ENCODE measurements at places on chromosomes 4 and X.

DNA sequence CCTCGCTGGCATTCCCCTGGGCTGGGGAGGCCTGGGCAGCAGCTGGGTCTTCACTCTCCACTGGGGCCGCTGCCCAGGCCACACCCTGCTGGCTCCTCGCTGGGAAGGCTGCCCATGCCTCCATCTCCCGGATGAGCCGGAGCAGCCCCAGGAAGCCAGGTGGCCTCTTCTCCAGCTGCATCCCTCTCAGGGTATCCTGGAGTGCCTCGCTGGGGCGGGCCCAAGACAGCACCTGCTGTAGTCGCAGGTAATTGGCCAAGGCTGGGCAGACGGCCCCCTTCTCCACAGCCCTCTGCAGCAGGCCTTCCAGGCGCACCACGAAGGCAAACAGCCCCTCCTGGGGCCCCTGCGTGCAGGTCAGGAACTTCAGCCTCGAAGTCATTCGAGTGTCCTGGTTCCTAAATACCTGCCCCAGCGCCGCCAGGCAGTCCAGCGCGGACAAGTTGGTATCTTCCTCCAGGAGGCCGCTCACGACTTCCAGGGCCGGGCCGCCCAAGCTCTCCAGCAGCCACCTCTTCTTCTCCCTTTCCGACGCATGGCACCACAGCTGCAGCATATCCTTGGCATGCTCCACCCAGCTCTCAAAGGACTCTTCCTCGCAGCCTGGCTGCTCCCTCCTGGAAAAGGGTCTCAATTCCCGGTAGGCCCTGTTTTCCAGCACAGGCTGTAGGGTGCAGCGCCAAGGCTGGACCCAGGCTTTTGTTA is 3.7 kb downstream of the PNMA6E start:
- DNase-seq, result no peak

DNA sequence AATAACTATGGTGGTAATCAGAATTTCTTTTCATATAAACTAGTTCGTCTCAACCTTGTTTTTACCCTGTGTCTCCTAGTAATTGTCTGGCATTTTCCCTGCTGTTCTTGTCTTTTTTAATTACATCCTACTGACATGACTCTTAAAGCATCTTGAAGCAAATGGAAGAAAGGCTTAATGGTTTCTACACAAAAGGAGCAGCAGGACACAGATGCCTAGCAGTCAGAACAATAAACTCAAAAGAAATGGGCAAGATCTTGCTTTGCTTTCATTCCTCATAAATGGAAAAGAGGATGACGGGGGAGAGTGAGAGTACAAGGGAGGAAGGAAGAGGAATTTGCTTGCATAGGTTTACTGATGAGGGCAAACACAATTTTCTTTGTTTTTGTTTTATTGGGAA is 293.2 kb upstream of the EMCN start:
- DNase-seq, result no peak

- no peak for DNase-seq
Observed at GRCh38 chr4:47672696-47673095, 165.2 kb downstream of the CORIN start.

DNA sequence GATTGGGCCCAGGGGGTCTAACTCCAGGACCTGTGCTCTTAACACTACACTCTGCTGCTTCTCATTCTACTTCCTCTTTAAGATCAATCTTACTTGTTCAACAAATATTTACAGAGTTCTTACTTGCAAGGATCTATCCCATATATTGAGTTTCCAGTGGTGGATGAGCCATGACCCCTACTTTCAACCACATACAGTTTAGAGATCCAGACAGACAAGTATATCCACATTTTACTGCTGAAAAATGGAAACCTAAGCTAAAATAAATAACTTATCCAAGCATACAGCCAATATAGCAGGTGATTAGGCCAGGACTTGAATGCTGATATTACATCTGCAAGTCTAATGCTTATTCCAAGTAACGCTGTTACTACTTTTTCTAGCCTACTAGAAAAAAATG is 18.7 kb downstream of the TMEM150C start:
- DNase-seq, result peak; percentile 83

DNA sequence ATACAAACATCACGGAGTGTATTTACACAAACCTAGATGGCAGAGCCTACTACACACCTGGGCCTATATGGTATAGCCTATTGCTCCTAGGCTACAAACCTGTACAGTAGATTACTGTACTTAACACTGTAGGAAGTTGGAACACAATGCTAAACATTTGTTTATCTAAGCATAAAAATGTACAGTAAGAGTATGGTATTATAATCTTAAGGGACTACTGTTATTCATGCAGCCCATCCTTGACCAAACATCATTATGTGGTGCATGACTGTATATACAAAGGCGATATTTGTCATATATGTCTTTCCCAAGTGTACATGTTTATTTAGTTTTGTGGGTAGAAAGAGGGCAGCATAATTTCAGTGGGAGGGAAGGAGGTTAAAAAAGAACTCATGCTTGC is 177.7 kb upstream of the FSTL5 start:
- DNase-seq, result no peak

- no peak for DNase-seq
Observed at GRCh38 chr4:145299380-145300076, 119.1 kb upstream of the OTUD4 start.

- no peak for DNase-seq
Observed at GRCh38 chr4:34974313-34974680, 1270.0 kb downstream of the ARAP2 start.

GRCh38 chr4:106245176-106245575 is 70.8 kb downstream of the TBCK start:
- DNase-seq, result no peak

DNA sequence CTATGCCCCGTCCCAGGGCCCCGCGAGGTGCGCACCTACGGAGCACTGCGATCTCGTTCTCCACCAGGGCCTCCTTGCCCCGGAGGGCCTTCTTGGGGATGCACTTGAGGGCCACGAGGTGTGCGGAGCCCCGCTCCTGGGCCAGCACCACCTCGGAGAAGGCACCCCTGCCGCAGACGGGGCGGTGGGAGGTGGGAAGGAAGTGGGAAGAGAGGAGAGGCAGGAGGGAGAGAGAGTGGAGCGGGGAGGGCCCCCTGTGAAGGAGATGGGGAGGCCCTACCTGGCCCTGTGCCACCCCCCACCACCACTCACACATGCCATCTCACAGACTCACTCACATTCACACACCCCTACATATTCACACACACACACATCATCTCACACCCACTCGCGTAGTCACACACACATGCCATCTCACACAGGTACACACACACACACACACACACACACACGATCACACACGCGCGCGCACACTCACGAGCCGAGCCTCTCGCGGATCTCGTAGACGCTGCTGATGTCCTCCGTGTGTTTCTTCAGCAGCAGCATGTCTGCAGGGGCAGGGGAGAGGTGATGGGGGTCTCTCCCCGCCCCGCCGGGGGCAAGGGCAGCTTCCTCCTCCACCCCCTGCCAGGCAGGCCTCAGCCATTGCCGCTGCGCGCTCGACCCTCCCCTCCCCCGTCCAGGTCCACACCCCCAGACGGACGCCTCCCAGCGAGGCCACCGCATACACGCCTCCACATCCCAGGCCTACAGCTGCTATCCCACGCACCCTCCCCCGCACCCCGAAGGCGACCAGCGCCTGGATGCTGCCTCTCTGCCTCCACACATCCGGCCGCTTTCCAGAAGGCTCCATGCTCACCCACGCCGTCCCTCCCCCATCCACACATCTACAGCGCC is 834 bp downstream of the PNCK start:
- DNase-seq, result no peak

GRCh38 chr4:112704991-112705845 is 68.3 kb downstream of the LARP7 start:
- DNase-seq, result peak; percentile 18

DNA sequence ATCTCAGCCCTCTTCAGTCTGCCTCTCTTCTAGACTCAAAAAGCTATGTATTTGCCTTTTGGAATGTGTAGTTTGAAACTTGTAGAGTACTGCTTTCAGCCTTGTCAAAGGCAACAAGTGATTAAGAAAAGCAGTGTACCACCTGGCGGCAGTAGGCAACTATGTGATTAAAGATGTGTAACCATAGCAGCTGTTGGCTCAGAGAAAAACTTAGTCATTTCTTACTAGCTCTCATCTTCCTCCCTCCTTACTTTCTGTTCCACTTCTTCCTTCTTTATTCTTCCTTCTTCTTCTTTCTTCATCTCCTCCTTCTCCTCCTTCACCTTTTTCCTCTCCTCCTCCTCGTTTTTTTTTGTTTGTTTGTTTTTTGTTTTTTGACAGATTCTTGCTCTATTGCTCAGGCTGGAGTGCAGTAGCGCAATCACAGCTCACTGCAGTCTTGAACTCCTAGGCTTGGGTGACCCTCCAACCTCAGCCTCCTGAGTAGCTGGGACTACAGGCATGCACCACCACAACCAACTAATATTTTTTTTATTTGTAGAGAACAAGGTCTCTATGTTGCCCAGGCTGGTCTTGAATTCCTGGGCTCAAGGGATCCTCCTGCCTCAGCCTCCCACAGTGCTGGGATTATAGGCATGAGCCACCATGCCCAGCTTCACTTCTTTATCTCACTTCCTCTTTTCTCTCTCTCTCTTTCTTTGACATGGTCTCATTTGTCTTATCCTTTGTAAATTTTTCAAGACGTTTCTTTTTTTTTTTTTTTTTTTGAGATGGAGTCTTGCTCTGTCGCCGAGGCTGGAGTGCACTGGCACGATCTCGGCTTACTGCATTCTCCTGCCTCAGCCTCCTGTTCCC is 32.6 kb downstream of the ABHD18 start:
- DNase-seq, result no peak

DNA sequence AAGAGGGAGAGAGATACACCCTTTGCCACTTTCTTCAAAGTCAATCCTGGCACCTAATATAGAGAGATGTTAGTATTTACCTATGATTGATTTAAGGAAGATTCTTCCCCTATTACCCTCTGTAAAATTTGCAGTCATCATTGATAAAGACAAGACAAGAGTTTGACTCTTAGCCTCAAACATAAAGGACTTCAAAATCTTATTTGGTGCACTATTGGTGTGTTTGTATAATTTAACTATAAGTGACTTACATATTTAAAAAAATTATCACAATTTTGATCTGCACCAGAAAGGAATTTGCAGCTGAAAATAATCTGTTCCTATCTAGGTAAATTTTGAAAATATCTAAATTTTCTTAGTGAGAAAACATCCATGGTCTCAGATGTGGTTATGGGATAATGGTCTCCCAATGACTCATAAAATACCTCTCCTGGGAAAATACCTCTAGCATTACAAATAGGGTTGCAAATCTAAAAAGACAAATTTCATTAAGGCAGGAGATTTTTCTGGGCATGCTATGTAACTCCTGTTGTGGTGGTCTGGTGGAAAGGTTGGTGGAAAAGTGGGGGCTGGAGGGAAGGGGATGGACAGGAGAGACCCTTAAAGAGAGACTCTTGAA is 173.6 kb upstream of the MED14 start:
- no peak for DNase-seq

DNA sequence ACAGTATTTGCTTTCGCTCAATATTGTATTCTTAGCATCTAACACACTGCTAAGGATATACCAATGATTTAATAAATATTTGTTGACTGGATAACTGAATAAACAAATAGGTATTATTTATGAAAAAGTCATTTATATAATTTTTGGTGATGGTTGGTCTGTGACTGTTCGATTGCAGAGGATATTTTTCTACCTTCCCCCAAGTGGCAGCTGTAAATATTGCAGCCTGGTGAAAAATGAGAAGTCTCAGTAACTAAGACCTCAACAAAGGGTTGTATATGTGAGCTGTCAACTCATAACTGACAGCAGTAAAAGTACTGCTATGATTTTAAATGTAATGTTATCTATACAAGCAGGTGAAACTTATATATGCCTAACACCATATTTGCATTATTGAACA is 36.0 kb downstream of the HTR2C start:
- DNase-seq, result peak; percentile 12

- no peak for DNase-seq
Observed at GRCh38 chr4:910366-911091, 21.6 kb downstream of the GAK start.
